ENCODE measurements at places on chromosomes 4 and X.

- DNase-seq = no peak
Observed at GRCh38 chrX:153374426-153374825, 26.7 kb downstream of the PNMA6E start.

DNA sequence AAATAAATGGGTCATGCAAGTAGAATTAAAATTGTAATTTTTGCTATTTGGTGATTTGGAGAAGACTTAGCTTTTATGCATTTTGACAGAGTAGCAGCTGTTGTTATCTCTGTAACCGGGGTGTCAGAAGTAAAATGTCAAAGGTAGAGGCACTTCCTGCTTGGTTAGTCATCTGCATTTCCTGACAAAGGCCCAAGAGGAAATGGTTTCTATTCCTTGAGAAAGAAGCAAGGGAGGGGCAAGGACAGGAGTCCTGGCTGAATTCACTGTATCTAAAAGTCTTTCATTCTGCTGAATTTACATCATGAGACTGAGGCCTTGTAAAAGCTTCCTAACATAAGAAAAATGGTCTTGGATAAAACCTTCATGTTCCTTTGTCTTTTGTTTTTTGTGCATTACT lies 550.9 kb upstream of the BOD1L1 start:
- peak; percentile 2 for DNase-seq

GRCh38 chr4:40719008-40719623 lies 30.6 kb upstream of the NSUN7 start:
- peak; percentile 42 for DNase-seq

DNA sequence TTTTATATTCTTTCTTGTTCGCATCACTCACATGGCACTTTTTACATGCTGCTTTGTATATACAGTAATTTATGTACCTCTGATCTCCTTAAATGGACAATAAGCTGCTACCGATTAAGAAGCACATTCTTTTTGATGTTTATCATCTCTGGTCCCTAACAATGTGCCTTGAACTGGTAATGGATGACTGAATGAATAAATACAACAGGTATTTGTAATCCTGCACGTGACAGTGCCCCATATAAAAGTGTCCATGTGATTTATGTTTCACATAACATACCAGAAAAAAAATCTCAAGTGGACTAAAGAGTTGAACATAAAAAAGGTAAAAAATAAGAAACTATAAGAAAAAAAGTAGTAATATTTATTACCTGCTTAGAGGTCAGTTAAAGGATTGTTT lies 7.7 kb upstream of the SLAIN2 start:
- no peak for DNase-seq

DNA sequence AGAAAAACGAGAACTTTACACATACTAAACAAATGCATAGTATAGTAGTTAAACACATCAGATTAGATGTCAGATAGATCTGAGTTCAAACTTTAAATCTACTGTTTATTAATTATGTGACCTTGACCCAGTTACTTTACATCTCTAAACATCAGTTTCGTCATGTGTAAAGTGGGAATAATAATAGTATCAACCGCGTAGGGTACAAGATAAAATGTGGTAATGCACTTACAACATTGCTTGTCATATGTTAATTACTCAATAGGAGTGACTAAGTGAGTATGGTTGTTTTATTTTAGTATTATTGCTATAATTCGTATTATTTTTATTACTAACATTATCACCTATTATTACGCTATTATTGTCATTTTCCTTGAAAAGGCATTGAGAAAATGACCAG lies 144.2 kb downstream of the KLHL4 start:
- no peak for DNase-seq

GRCh38 chr4:9898596-9899305 lies 117.3 kb downstream of the DRD5 start:
- DNase-seq = peak; percentile 12

DNA sequence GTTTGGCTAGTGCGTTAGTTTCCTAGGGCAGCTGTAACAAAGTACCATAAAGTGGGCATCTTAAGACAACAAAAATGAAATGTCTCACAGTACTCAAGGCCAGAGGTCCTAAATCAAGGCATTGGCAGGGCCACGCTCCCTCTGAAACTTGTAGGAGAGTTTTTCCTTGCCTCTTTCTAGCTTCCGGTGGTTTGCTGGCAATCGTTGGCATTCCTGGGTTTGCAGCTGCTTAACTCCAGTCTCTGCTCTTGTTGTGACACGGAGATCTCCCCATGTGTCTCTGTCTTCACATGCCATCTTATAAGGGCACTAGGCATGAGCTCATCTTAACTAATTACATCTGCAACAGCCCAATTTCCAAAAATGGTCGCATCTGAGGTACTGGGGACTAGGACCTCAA lies 362.0 kb upstream of the BOD1L1 start:
- no peak for DNase-seq

DNA sequence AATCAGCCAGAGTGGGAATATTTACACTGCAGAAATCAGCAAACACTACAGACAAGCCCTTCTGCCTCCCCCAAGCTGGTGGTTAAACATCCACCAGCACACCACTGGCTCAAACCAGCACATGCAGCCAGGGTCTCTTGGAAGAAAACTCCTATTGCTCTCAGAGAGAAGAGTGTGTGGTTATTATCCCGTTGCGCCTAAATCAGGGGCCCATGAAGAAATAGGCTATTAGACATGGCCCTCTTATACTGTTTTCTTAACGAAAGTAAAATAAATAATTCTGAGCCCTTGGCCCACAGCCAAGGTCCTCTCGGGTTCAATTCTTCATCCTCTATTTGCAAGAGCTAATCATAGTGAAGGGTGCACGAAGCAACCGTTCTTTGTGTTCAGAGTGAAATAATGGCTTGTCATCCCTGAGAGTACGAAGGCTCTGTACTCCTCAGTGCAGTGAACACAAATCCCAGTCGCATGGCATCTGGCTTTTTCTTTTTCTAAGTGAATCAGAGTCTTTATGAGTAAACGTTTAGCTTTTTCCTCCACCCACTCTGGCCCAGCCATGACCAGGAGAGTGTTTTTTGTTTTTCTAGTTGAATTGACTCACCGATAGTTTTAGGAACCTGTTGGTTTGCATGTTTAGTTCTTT lies 33.4 kb upstream of the RBM47 start:
- DNase-seq = peak; percentile 30

GRCh38 chrX:15216280-15216679 lies 53.6 kb downstream of the ASB9 start:
- no peak for DNase-seq

GRCh38 chrX:1468250-1468772 lies 15.6 kb upstream of the ASMTL start:
- DNase-seq = peak; percentile 70

DNA sequence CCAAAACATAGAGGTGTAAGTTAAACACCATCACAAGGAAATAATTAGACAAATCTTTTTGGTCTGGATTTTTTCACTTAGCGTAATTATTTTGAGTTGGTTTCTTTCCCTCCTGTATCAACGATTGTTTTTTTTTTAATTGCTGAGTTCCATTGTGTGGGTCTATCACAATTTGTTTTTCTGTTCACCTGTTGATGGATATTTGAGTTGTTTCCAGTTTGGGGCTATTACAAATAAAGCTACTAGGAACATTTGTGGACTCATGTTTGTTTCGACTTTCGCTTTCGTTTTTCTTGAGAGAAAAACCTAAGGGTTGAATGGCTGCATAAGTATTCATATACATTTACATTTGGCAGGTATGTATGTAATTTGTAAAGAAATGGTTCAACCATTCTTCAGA lies 20.4 kb upstream of the FBXW7 start:
- DNase-seq = no peak

DNA sequence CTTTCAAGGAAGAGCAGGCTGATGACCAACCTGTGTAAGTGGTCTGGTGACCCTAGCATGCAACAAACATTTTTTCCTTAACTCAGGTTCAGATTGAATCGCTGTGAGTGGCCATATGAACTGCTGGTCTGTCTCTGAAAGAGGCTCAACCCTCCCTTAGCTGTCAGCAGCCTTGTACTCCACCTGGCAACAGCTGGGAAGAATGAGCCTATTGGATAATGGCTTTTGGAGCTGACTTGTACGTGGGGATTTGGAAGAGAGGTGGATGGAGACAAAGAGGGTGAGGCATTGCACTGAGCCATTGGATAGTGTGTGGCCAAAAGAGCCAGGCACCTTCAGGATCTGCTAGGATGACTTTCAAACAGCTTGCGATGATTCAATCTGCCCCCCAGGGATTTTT lies 35.7 kb upstream of the BMP15 start:
- DNase-seq = no peak

DNA sequence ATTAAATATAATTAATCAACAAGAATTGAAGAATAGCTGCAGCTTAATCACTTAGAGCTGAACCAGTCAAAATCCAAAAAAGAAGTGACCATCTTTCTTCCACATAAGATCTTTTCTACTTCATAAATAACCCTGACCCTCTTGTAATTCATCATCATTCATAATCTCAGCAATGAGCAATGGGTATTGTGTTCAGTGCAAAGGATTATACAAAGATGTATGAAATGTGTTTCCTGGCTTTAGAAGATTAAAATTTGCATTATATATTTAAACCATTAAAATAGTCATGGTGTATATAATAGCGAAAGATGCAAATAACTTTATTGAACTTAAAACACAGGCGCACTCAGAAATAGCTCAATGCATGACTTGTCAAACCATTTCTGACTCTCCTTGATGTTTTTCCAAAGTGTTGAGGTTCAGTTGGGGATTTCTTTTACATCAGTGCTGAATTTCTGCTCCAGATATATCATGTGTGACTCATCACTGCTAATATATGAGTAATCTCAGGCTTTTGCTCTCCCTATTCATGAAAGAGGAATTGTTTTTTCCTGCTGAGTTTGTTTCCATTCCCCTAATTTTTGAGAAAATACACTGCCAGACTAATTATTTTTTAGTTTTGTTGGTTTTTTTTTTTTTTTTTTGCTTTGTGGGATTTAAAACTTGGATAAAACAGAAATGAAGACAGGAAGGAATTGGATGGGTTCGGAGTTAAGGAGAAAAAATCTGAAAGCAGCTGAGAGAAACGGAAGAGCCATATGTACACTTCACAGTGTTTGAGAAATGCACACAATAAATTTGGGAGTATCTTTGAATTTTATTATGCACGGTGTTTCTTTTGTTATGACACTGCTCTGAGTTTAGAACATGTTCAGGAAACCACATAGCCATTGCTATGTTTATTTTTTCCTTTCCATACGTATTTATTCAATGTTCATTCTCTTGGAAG lies 290.1 kb upstream of the PCDH7 start:
- DNase-seq = peak; percentile 73

- no peak for DNase-seq
Observed at GRCh38 chr4:122911588-122911987, 10.8 kb downstream of the NUDT6 start.

GRCh38 chrX:29531336-29531735 lies 684.0 kb upstream of the MAGEB2 start:
- no peak for DNase-seq

- no peak for DNase-seq
Observed at GRCh38 chr4:95693594-95693993, 144.8 kb upstream of the UNC5C start.

DNA sequence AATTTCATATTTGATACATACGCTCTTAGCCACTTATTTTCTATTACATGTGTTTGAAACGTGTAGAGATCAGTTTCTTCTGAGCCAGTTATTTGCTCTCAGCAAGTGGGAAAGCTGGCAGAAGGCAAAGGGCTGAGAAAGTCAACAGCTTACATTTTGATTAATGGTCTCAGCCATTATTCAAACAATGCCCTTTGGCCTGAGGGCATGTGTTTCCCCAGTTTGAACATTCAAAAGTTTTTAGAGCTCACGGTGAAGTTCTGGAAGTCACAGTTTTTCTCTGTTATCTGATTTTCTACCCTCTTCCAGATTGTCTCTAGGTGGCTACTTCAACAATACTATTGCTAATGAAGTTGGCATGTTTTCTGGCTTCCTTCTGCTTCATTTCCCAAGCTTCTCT lies 591.8 kb upstream of the CPEB2 start:
- no peak for DNase-seq

DNA sequence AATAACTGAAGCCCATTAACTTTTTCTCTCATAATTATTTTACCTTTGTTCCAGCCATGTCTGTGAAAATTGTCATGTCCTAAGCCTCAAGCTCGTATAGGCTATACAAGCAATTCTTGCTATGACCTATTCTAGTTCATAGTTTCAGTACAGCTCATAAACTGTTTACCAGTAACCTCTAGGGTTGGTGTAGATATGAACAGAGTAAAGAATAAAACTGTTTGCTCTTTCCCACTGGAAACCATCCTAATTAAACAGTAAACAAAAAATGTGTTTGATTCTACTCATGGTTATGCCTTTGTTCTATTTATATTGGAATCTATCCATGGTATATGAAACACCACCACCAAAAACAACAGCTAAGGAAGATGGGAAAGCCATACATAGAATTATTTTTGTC lies 1444.0 kb upstream of the PCDH7 start:
- no peak for DNase-seq

DNA sequence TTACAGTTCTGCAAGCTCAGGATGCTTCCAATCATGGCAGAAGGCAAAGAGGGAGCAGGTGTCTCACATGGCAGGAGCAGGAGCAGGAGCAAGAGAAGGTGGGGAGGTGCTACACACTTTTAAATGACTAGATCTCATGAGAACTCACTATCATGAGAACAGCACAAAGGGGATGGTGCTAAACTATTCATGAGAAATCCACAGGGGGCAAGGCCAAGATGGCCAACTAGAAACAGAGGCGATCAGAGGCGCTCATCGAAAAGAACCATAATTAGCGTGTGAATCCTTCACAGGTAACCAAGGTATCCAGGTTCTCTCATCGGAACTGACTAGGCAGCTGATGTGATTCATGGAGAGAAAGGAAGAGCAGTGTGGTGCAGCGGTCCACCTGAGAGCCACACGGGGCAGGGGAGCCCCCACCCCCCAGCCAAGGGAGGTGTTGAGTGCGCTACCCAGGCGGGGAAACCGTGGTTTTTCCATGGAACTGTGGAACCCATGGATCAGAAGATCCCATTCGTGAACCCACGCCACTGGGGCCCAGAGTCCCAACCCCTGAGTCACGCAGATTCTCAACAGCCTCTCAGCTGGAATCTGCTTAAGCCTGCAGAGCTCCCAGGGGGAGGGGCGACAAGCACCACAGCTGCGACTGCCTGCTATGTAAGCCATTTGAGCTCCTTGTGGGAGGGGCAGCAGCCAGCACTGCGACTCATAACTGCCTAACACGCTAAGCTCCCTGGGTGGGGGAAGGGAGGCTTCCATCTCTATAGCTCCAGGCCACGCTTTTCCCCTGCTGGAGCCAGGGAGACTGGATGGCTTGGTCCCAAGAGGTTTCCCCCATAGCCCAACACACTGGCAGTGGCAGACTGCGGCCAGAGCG lies 46.7 kb downstream of the FGF16 start:
- no peak for DNase-seq

DNA sequence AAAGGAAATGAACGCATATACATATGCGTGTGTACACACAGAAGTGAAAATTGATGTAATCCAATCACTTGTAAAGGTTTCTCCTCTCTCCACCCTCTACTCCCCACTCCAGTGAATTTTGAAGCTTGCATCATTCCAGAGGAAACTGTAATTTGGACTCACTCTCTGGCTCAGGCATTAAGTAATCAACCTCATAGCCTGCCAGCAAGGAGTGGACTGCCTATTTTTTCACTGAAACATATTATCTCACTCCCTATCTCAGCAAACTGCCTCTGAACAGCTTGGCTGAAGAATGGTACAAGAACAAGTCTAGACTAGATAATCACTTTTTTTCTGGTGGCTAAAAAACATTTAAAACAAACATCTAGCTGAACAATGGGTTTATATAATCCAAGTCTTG lies 124.2 kb downstream of the C4orf51 start:
- DNase-seq = no peak

GRCh38 chrX:149370097-149370496 lies 135.0 kb downstream of the IDS start:
- DNase-seq = no peak

All from urothelium cell line (cell line).